Keratinocyte (primary cell): ENCODE measurements at places on chromosomes 5 and 9.

DNA sequence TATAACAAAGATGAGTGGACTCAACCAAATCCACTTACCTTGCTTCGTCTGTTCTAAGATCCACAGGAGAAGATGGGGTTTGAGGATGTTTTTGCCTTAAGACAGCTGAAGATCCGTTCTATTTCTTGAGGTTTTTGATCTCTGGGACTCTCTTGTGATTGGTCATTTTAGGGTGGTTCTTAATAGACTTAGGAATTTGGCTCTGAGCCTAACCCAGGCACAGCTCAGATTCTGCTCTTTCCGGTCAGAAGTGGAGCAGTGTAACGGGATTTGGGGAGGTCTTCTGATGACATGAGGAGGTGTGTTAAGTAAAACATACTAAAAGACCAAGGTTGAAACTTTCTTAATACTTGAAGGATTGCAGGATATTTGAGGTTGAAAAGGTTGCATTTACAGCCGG, 166.9 kb downstream of the DMRT2 start:
- DNase-seq = no peak

- no peak for DNase-seq
Observed at GRCh38 chr5:96037128-96037527, 75.5 kb upstream of the ELL2 start.

DNA sequence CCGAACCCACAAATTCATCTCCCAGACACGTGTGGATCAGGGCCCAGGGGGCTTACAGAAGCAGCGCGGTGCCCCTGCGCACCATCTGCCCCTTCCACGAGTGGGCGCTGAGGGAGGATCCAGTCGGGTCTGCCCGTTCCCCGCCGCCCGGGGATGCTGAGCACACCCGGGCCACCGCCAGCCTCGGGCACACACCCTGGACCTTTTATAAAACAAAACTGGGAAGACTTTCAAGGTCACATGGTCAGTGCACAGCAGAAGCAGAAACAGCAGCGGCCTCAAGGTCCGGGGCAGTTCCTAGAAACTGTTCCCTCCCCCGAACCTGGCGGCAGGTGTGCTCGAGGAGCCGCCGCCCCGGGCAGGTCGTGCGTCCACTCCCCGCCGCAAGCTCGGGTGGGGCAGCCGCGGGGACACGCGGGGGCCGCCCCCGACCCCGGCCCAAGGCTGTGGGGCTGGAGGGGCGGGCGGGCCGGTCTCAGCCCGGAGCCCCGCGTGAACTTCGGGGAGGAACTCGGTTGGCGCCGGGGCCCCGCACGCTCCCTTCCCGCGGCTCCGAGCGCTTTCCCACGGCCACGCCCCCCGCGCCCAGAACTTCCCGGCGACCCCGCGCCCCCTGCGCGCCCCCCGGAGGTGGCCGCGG, 633 bp upstream of the PPP1R26 start:
- DNase-seq = no peak

- DNase-seq = no peak
Observed at GRCh38 chr5:80592105-80592504, 22.0 kb upstream of the ANKRD34B start.

GRCh38 chr5:54671681-54672080, 154.1 kb downstream of the SNX18 start:
- no peak for DNase-seq

- DNase-seq = no peak
Observed at GRCh38 chr9:89654025-89654662, 49.3 kb downstream of the GADD45G start.

DNA sequence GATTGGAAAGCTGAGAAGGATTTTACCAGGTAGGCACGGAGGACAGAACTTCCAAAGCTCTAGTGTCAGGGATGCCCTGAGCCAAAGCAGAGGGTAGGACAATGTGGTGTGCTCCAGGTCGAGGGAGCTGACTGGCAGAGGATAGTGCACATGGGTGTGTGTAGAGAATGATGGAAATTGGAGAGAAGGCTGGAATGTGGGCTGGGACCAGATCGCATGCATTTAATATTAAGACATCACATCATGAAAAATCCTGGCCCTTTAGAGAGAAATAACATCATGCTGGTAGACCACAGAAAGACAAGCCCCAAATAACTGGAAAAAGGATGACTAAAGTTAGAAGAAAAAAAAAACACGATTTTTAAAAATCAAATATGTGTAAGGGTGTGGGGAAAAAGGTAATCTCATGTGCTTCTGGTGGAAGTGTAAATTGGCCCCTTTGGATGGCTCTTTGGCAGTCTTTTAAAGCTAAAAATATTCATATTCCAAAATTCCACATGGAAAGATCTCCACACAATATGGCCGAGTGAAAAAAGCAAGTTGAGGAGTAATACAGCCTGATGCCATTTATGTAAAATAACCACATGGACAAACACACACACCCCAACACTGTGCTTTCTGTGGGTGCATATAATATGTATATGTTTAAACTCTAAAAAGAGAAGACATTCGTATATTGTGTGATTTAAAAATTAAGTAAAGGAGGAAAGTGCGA, 67.0 kb upstream of the TGFBR1 start:
- DNase-seq = no peak

DNA sequence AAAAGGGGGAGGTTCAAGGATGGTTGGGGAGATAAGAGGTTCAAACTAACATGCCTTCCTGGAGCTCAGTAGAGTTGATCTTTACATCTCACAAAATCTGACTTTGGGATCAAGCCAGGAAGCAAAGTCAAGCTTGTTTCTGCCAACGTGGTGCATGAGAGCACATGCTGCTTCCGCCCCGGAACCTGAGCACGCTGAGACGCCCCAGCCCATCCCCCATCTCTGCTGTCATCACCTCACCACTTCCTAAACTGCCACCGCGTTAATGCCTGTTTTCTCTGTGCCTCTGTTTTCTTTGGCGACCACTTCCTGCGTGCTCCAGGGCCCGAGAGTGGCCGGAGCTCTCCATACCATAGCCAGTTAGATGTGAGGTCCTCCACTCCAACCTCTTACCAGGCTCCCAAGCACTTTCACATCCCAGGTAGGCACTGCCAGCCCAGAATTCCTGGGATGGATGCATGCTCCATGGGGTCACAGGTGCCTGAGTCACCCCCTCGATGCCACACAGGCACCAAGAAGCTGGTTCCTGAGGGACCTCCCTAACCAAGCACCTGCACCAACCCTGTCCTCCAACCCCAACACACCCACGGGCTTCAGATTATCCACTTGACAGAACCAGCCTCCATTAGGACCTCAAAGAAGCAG, 31.2 kb upstream of the AFAP1L1 start:
- no peak for DNase-seq

- no peak for DNase-seq
Observed at GRCh38 chr5:2136728-2137333, 254.1 kb upstream of the IRX4 start.

GRCh38 chr9:89525446-89526374, 27.8 kb upstream of the SEMA4D start:
- DNase-seq = no peak

DNA sequence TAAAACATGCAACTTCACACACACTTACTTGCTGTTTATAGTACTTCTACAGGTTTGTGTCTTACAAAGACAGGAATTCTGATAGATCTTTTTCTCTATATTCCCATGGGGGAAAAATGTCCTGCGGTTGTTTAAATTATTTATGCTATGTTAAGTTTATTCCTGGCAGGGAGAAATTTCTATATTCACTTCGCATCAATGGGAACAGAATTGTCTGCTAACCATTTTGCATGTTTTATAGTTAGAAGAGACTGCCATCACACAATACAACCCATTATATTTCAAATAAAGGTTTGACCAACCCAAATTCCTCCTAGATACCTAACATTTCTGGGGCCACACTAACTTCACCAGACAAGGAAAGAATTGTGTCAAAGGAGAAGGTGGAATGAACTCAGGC, 110.0 kb upstream of the PRR16 start:
- no peak for DNase-seq

DNA sequence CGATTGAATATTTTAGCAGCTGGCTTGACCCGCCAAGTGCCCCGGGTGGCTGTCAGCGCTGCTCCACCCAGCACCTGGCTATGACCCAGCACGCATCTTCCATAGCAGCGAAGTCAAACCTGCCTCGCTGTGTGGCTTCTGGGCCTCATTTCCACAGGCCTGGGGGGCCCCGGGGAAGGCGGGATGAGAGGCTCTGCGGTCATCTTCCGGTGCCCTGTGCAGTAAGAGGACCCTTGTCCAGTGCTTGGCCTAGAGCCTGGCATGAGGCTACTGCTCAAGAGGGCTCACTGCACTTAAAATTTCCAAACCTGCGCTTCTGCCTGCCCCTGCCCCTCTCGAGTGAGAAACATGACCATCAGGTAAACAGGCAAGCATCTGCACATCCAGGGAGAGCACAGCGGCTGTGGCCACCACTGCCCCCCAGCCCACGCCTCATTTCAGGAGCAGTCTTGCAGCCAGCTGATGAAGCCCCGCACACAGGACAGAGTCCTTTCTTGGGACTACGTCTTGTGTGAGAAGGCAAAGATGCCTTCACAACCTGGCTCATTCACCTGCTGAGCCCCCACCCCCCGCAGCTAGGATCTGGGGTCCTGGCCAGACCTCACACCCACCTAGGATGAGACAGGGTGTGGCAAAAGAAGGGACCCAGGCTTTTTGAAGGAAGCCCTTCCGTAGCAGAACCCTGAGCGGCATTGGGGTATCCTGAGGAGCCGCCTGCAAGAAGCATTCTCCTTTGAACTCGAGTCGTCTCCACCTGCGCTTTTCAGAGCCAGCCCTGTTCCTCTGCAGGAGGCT, 69.5 kb upstream of the UNC5A start:
- DNase-seq = no peak

DNA sequence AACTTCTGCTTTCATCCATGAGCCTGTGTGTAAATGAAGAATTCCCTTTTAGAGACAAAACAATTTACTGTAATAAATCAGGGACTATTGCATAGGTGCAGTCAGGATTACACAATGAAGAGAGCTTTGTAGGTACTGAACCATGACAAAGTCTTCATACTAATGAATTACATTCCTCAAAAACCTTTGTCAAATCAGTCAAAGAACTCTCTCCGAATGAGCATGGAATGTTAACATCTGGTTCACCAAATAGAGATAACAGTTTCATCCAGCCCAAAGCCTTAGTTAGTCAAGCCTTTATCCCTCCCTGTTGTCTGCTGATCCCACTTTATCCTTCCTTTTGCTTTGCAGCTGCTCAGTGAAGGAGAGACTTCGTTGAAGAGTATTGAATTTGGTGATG, 62.9 kb upstream of the DMRTA1 start:
- DNase-seq = no peak

GRCh38 chr5:53730943-53731342, 170.5 kb downstream of the NDUFS4 start:
- DNase-seq = no peak

GRCh38 chr5:157539503-157540022, 36.0 kb downstream of the ADAM19 start:
- no peak for DNase-seq

DNA sequence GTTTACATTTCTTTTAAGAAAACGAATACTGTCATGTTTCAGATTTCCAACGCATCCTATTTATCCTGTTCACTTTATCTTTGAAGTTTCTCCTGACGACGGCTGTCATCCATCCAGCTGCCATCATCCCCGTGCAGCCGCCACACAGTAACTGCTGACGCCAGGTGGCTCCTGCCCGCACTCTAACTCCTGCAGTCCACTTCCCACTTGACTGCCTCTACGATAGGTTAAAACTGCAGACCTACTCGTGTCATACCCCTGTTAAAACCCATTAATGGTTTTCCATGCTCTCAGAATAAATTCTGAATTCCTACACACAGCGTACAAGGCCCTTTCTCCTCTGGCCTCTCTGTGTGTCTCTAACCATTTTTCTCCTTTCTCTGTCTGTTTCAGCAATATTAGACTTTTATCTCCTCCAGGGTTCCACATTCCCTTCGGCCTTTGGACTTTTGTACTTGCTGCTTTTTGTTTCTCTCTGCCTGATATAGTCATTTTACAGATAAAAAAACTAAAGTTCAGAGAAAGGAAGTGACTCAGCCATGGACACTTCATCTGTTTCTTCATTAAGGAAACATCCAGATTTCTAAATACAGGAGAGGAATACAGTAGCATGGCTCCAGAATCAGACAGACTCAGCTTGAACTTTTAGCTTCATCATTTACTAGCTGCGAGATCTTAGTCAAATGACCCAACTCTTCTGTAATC, 84.9 kb downstream of the ADAMTS12 start:
- DNase-seq = no peak

GRCh38 chr9:71105192-71105591, 16.2 kb downstream of the TRPM3 start:
- DNase-seq = no peak

- DNase-seq = no peak
Observed at GRCh38 chr9:125075997-125076396, 67.3 kb downstream of the SCAI start.

DNA sequence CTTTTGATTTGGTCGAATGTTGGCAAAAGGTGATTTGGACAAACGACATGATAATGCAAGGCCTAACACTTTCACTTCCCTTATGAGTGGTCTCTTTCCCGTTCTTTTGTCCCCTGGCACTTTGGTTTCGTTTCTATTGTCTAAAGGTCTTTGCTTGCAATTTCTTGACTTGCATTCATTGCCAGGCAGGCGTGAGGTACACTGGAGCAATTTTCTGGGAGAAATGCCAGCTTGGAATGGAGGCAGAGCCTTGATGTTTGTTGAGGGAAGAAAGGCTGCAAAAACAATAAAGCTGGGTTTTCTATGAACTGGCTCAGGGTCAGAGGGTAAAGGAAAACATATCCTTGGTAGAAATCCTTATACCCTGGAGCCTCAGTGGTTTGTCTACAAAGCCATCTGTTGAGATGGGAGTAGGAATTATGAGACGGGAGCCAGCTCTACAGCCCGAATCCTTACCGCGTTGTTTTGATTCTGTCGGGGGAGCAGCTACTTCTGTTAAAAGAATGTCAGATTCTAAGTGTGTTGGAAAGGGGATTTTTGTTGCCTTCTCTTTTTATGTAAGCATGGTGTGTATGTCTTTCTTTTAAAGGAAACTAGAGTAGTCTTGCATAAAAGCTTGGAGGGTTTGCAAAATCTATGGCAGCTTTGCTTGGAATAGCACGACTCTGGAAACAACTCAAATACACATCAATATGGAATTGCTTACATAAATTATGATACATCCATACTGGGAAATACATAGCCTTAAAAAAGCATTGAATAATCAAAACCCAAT, 158.9 kb downstream of the RMI1 start:
- DNase-seq = no peak

DNA sequence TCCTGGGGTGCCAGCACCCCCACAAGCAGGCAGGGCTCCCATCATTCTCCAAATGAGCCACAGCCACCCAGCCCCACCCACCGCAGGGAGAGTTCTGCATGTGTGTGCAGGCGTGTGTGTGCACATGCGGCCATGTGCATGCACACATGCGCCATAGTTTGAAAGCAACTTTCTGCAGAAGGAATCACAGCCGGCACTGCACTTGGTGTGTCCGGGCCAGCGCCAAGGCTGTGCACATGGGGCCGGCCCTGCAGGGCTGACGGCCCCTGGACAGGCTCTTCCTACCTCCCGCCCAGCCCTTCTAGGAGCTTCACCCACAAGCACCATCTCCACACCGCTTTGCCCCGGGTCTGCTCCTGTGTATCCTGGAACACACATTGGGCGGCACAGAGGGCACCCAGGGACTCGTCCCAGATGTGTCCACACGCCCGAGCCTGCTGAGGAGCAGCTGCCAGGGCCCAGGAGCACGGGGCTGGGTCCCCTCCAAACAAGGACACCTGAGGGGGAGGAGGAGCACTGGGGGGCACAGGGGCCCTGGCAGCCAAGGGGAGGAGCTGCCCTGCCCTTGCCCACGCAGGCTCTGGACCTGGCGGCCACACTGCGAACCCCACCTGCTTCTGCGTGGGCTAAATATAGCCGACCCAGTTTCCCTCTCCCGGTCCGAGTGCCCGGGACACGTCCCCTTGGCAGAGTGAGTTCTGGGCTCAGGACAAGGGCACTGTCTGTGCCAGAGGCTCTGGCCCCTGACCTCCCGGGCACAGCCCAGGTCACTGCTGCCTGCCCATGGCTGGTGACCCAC, 19.1 kb downstream of the TPPP start:
- no peak for DNase-seq
